ENCODE measurements at places on chromosomes 4 and X. TPM values are rescaled to one million over a fixed set of nuclear protein-coding genes. Genes with fewer than 3 reads are reported as not detected.

The ZNF141 gene
- polyA plus RNA-seq, result 26.1 TPM

The YY2 gene
- polyA plus RNA-seq, result 2.9 TPM

The RBPJ gene
- polyA plus RNA-seq, result 81.9 TPM

The MGAT4D gene
- not detected for polyA plus RNA-seq

The MXRA5 gene
- polyA plus RNA-seq, result 7.5 TPM

The FAM149A gene
- polyA plus RNA-seq, result 51.5 TPM

The SMIM10 gene
- polyA plus RNA-seq, result 12.3 TPM

The BMX gene
- polyA plus RNA-seq, result 0.30 TPM

The PABPC4L gene
- polyA plus RNA-seq, result 10.9 TPM

The EREG gene
- polyA plus RNA-seq, result 0.19 TPM

- DNase-seq, result no peak
Measured at GRCh38 chr4:176833400-176834175, 40.9 kb upstream of the VEGFC start.

- no peak for DNase-seq
Measured at GRCh38 chrX:13103188-13103913, 58.9 kb upstream of the FAM9C start.

DNA sequence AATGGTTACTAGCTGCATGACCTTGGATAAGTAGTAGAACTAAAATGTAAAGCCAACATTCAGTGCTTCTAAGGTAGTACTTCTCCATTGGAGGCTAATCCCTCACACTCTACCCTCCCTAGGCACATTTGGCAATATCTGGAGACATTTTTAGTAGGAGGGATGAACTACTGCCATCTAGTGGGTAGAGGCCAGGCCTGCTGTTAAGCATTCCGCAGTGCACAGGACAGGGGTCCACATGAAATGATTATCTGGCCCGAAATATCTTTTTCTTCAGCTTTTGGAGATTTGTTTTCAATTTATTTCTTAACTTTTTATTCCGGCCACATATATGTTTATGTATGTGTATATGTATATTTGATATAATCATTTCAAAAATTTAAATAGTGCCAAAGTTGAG is 36.0 kb upstream of the SPANXC start:
- DNase-seq, result no peak

DNA sequence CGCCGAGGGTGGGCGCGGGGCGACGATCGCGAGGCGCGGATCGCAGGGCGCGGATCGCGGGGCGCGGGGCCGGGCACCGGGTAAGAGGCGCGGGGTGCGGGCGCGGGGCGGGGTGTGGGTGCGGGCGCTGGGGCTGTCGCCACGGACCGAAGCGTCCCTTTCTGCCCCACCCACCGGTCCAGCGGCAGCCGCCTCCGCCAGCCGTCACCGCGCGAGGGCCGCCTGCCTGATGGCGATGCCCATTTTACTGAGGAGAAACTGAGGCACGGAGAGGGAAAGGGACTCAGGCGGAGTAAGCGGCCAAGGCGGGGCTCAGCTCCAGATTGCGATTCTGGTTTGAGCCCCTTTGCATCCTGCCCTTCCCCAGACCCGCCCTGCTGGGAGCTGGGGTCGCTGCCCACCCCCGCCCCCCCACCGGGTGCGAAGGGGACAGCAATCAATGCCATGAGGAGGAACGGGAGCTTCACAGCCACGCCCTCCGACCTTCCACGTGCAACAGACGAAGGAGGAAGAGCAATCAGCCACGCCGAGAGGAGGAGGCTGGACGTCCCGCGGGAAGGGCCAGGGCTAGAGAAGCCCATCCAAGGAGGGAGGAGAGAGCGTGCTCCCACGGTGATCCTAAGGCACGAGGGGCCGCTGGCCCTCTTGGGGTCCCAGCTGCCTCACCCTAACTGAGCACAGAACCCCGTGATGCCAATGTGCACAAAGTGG is 10.9 kb upstream of the MAN2B2 start:
- no peak for DNase-seq

GRCh38 chr4:38109370-38109769 is 149.2 kb downstream of the PTTG2 start:
- no peak for DNase-seq

- no peak for DNase-seq
Measured at GRCh38 chrX:65463550-65463949, 71.0 kb downstream of the LAS1L start.

DNA sequence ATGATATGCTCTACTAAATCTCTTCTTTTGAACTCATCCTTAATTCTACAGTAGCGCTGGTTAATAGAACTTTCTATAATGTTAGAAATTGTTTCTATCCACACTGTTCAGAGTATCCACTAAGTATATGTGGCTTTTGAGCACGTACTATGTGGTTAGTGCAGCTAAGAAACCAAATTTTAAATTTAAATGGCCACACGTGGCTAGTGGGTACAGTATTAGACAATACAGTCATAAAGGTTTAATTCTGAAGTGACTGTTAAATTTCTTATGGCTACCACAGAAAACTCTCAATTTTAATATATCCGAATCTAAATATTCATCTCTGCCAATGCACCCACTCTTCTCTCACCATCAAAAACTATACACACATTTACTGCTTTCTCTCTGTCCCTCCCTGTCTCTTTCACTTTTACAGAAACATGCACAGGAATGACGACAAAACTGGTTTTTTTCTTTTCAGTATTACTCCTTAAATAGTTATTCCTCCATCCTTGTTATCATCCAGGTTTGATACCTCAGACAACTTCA is 583.9 kb downstream of the KCTD8 start:
- DNase-seq, result no peak

- no peak for DNase-seq
Measured at GRCh38 chr4:10175626-10176025, 59.0 kb upstream of the WDR1 start.

- peak; percentile 23 for DNase-seq
Measured at GRCh38 chr4:1249731-1250526, 999 bp upstream of the CTBP1 start.

DNA sequence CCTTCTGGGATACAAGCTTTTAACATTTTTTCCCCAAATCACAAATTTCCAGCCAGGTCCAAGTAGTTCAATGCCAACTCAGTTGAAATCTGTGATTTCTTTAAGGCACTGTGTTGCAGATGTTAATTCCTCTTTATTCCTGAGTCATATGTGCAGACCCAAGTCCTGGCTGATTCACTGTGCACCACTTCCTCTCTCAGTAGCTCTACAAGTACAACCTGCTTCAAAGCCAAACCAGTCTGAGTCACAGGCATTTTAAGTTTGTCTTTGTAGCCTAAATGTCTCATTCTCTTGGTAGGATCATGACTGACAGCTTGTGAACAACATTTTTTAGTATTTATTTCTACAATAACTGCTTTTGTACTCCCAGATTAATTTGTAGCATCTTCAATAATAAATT is 165.6 kb upstream of the S100G start:
- DNase-seq, result no peak

DNA sequence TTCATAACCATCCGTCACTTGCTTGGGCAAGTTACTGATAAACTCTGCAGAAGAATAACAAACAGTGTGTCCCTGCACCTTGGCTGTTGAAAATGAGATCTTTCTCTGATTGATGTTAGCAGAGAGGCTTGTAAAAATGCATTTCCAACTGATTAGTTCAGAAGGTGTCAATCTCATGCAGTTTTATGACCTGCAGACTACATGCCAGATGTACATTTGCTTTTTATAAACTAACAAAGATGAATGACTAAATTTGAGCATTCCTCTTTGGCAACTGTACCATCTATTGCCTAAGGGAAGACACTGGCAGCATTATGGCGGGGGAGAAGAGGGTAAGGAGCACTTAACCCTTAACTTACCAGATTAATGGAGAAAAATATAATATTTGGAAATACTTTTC is 192.8 kb downstream of the DCTD start:
- DNase-seq, result no peak

- no peak for DNase-seq
Measured at GRCh38 chrX:9356846-9357245, 108.0 kb upstream of the TBL1X start.

DNA sequence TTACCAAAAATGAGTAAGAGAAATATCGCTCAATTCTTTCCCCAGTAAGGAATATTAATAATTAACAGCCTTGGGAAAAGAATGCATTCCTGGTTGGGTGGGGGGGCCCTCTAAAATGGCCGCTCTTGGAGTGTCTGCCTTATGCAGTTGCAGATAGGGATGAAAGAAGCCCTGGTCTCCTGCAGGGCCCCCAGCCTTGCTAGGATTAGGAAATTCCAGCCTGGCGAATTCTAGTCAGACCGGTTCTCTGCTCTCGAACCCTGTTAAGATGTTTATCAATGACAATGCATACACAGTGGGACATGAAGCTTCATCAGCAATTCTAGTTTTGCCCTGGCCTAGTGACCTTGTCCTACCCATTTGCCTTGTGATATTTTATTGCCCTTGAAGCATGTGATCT is 1047.7 kb upstream of the GRID2 start:
- DNase-seq, result no peak

GRCh38 chr4:99324979-99325378 is 3.8 kb upstream of the ADH1B start:
- DNase-seq, result no peak

- DNase-seq, result no peak
Measured at GRCh38 chrX:107710617-107711391, 64.8 kb downstream of the TSC22D3 start.

- DNase-seq, result no peak
Measured at GRCh38 chr4:57184378-57185029, 74.3 kb upstream of the IGFBP7 start.

DNA sequence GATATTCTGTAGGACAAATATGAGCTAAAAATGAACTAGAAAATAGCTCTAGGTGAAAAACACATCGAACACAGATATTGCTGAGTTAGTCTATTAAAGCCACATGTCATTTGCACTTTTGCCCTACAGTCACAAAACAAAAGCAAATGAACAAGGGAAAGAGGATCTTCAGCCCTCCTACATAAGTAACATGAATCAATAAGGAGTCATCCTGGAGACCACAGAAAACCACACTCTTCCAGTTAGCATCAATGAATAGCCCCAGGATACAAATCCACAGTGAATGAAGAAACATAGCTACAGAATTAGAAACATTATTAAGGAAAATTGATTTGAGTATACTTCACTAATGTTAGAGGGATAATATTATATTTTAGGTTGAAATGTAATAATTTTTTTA is 311.4 kb downstream of the MAPK10 start:
- DNase-seq, result no peak

DNA sequence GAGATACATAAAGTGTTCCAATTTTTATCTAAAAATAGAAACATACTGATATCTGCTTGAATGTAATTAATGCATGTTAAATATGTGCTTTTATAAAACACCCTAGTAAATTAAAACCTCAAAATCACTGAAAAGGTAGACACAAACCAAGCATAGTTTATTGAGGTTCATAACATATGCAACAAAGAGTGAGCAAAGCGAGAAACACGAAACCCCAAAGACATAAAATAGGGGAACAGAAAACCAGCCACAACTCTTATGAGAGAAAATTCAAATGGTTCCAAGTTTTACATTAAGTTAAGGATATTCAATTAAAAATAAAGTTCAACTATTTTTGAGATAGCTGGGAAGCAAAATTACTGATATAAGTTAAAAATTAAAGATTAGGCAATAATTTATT is 336.4 kb upstream of the AGA start:
- no peak for DNase-seq

DNA sequence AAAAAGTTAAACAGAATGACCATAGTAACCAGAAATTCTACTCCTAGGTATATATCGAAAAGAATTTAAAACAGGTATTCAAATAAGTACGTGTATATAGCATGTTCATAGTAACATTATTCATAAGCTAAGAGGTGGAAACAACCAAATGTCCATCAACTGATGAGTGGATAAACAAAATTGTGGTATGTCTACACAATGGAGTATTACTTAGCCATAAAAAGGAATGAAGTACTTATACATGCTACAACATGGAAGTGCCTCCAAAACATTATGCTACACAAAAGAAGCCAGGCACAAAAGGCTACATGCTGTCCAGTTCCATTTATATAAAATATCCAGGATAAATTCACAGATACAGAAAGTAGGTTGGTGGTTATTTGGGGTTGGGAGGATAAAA is 76.5 kb downstream of the CD99L2 start:
- no peak for DNase-seq

GRCh38 chr4:152357206-152357605 is 178.7 kb downstream of the FBXW7 start:
- DNase-seq, result no peak

DNA sequence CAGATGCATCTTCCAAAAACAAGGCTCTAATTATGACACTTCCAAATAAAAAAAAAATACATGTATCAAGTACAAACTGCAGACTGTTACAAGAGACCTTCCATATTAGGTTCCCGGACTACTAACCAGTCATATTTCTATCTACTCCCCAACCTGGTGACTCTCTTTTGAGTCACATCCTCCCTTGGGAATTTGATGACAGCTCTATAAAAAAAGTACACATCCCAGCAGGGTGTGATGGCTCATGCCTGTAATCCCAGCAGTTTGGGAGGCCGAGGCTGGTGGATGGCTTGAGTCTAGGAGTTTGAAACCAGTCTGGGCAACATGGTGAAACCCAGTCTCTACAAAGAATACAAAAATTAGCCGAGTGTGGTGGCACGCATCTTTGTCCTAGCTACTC is 14.9 kb downstream of the RPGR start:
- no peak for DNase-seq

DNA sequence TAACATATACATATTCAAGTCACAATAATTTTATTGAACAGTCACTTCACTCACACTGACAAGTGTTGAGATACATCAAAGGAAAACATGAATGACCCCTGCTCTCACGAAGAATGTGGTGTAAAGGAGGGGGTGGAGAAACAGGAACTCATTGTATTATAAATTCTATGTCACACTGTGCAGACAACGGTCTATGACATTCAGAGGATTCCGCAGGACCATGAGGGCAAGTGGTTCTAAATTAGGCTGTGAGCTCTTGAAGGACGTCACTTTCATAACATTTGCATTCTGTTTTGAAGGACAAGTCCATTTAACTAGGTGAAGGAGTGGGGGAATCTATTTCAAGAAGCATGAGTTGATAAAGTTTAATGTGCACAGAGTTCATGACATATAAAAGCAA is 415.2 kb upstream of the HS3ST1 start:
- DNase-seq, result no peak

- DNase-seq, result no peak
Measured at GRCh38 chr4:61320631-61321030, 120.5 kb downstream of the ADGRL3 start.

DNA sequence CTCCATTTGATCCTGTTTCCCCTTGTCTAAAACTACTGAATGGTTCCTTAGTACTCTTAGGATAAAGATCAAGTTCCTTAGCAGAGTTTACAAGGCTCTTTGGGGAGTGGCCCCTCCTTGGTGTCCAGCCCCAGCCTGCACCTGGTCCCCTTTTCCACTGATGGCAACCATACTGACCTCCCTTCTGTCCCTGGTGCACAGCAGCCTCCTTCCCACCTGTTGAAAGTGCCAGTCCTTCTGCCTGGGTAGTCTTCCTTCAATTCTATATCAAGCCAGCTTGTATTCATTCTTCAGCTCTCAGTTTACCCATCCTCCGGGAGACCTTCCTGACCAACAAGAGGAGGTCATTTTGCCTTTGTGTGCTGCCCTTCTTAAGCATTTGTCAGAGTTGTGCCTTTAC is 30.4 kb upstream of the NMU start:
- DNase-seq, result no peak

Measured in right renal pelvis (tissue), 4 donors.